ENCODE measurements at places on chromosomes 7 and 10. TPM values are rescaled to one million over a fixed set of nuclear protein-coding genes. Genes with fewer than 3 reads are reported as not detected.

The NKX2-3 gene
- polyA plus RNA-seq = 8.9 TPM

The TMEM72 gene
- 3.9 TPM for polyA plus RNA-seq

The GRID1 gene
- polyA plus RNA-seq = 1.1 TPM

The MNX1 gene
- 5.3 TPM for polyA plus RNA-seq

The OR2A7 gene
- 0.60 TPM for polyA plus RNA-seq

The DRGX gene
- polyA plus RNA-seq = 0.23 TPM

DNA sequence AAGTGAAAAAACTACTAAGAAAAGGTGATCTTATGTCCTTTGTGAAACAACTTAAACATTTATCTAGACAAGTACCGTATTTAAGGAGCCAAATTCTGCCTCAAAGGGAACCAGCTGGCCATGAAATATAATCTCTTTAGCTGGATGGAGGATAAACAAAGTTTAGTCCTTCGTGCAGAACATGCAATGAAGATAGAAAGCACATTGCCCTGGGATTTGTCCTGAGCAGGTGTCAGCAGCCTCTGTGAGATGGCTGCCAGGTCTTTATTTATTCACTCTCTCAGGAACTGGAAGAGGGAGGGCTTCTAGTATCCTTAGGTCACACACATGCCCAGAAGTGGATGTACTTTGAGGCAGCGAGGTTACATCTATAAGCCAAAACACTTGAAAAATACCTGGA lies 57.4 kb upstream of the CASD1 start:
- H3K27me3 ChIP-seq = no peaks in the 10 kb centered on the region
- no peak overlapping the region for H3K4me3 ChIP-seq

GRCh38 chr7:17315974-17316373 lies 17.5 kb downstream of the AHR start:
- no peaks in the 10 kb centered on the region for H3K27me3 ChIP-seq
- H3K4me1 ChIP-seq = peaks cover 36% of the 10 kb centered on the region
- no peak for DNase-seq
- H3K27ac ChIP-seq = no peak overlapping the region
- no peak overlapping the region for H3K4me3 ChIP-seq

DNA sequence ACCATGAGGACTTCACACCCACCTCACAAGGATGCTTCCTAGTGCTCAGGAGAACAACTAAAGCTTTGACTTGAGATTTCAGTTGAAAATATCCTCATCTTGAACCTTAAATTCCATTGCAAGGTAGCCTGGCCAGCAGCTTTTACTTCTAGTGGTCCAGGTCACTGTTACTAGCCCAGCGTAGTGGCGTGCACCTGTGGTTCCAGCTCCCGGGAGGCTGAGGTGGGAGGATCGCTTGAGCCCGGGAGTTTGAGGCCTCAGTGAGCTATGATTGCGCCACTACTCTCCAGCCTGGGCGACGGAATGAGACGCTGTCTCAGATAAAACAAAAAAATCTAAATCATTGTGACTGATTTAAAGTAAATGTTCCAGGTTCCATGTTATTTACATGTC lies 28.3 kb upstream of the PRKAR1B start:
- peaks cover 35% of the 10 kb centered on the region for H3K36me3 ChIP-seq
- H3K4me3 ChIP-seq = no peak overlapping the region
- no peaks in the 10 kb centered on the region for H3K27me3 ChIP-seq
- no peaks in the 10 kb centered on the region for H3K4me1 ChIP-seq

GRCh38 chr7:100565133-100565571 lies 8.5 kb downstream of the SAP25 start:
- no peak for DNase-seq
- H3K36me3 ChIP-seq = peaks cover 11% of the 10 kb centered on the region
- H3K4me1 ChIP-seq = peaks cover 1% of the 10 kb centered on the region
- no peak overlapping the region for H3K4me3 ChIP-seq
- no peak overlapping the region for H3K27ac ChIP-seq

DNA sequence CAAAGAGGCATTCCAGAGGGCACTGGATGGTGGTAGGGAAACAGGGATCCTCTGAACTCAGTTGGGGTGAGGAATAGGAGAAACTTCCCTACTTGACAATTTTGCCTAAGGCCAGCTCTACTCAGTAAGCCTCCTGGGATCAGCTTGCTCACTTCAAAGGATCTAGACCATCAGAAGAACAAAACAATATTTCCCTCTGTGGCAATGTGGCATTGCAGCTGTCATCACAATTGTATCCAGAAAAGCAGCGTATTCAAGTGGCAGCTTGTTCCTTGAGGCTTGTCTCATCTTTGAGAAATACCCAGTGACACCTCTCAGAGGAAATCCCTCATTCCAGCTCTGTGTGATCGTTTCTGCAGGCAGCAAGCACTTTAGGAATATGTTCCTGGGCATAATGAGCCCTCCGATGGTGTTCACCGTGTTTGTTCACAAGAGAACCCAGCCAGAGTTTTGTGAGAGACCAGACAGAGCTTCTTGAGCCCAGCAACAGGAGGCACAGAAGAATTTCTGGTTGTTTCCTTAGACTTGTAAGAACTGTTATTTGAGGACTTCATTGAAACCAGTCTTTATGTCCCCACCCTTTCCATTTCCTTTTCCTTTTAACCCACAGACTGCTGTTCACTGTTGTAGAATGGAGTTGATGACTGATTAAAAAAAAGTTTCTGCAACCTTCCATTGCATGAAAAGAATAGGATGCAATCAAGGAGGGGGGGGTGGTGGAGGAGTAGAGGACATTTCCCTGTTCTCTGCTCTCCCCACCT lies 747.3 kb downstream of the LRMDA start:
- H3K27ac ChIP-seq = no peak overlapping the region
- H3K36me3 ChIP-seq = no peaks in the 10 kb centered on the region
- H3K4me1 ChIP-seq = no peaks in the 10 kb centered on the region

GRCh38 chr10:21675157-21675796 lies 141.2 kb downstream of the MLLT10 start:
- H3K4me3 ChIP-seq = no peak overlapping the region
- DNase-seq = no peak
- H3K36me3 ChIP-seq = no peaks in the 10 kb centered on the region
- no peak overlapping the region for H3K27ac ChIP-seq
- no peaks in the 10 kb centered on the region for H3K4me1 ChIP-seq
- no peaks in the 10 kb centered on the region for H3K27me3 ChIP-seq

DNA sequence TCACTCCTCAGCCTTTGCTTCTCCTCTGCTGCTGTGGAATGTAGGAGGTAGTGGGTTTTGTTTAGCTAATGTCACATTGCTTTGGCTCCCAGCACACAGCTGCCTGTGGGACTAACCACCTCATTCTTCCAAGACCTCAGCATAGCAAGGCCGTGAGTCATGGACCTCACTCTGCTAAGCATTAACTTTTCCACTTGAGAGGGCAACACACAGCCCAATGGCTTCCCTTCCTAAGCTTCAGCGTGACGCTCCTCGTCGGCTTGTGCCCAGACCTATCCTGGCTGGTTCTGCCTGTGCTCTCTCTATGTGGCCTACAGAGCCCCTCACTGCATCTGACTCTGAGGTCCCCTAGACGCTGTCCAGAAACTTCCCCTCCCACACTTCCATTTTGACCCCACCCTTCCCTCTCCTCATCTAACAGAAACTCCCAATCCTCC lies 23.3 kb downstream of the MYOF start:
- no peaks in the 10 kb centered on the region for H3K27me3 ChIP-seq
- DNase-seq = peak; percentile 95
